Suppressor macrophage (primary cell): ENCODE measurements at places on chromosomes 5 and 9.

- no peak for DNase-seq
Observed at GRCh38 chr9:77661566-77662085, 13.5 kb upstream of the GNA14 start.

DNA sequence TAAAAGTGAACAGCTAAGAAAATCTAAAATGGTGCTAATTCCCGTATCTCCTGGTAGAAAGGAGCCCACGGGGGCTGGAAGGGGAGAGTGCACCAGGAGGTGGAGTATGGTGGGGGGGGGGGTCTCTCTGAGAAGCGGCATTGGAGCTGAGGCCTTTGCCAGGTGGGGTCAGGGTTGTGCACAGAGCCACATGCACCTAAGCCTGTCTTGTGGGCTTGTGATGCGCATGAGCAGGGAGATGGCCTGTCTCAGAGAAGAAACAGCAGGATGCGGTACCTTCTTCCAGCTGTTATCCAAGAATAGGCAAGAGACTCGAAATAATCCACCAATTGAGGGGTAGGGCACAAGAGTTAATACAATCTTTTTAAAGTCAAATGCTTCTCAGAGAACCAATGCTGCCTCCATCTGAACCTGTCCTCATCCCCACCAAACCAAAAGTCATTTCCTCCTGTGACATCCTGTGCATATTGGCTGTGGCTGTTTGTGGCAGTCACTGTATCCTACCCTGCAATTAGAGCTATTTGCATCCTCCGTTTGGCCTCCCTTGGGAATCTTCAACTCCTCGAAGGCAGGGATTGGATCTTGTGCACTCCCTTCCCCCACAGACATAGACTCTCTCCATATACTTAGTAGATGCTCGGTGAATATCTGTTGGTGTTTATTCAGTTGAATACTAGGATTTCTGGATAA is 45.4 kb downstream of the FGF1 start:
- no peak for DNase-seq

DNA sequence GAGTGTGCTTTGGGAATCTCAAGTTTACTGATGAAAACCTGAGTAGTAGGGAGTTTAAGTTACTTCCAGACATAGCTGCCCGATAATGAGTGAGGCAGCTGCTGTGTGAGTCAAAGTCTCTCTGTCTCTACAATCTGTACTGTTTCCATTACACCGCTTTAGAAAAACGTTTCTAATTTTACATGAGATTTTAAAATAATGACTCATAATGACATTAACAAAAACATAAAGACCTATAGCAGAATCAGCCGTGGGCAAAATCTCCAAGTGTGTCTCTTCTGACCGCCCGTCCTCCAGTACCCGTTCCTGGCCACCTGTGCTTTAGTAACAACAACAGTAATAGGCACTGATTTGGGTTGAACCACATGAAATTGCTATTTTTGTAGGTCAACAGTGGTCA is 69.6 kb upstream of the PRRC1 start:
- DNase-seq = no peak

- DNase-seq = no peak
Observed at GRCh38 chr5:157659868-157660660, 7.8 kb upstream of the SOX30 start.

GRCh38 chr5:58871648-58872242 is 288.9 kb downstream of the RAB3C start:
- peak; percentile 61 for DNase-seq

GRCh38 chr5:107739661-107740060 is 68.9 kb upstream of the EFNA5 start:
- DNase-seq = no peak

DNA sequence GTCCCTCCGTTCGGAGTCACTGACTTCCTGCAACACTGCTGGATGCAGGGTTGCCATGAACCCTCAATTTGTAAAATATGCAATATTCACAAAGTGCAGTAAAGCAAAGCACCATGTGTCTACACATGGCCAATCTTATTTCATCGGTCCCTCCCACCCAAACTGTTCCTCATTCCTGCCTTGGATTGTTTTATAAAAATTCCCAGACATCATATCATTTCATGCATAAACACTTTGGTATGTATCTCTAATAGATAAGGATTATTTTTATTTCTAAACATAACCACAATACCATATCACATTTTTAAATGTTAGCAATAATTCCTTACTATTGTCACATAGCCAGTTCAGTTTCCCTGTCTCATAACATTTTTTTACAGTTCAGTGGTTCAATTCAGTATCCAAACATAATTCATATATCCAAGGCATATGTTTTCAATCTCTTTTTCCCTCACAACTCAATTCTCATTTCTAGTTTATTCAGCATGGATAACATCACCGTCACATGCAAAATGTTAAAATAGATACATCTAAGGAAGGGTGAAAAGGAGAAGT is 82.0 kb upstream of the PCAT7 start:
- peak; percentile 14 for DNase-seq

GRCh38 chr9:134026581-134026980 is 1.3 kb downstream of the BRD3OS start:
- no peak for DNase-seq

DNA sequence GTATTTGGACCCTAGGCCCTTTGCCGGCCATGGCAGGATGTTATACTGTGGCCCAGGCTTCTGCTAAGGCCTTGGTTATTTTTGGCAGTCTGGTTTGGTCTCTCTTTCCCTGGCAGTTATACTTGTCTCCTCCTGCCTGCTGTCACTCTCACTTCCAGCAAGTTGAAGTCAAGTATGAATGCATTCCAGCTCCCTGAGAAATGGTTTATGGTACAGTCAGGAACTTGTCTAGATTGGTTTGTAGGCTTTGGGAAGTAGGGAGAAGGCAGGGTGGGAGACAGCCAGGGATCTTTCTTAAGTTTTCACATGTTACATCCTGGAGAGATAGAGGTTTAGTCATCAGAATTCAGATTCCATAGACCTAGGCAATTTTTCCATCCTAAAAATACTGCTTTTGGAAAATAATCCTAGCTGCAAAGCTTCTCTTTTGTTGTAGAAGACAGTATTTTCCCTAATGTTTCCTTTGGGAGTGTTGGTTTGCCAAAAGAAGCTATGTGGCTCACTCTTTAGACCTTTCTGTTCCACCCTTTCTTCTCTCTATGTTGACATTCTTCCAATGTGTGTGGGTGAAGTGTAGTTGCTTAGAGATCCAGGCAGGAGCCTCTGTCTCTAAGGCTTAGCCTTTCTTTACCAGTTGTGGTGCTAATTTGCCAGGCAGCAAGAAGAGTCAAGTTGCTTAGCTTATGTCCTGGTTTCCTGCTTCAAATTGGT is 2.5 kb upstream of the KDM3B start:
- DNase-seq = no peak

- DNase-seq = peak; percentile 79
Observed at GRCh38 chr9:114936581-114936980, 6.2 kb upstream of the TNFSF8 start.

GRCh38 chr9:74412236-74412979 is 84.7 kb upstream of the RORB start:
- DNase-seq = no peak
